ENCODE measurements at places on chromosomes 5 and 9.

GRCh38 chr5:65862384-65862783, 64.0 kb upstream of the ERBIN start:
- no peak for DNase-seq

DNA sequence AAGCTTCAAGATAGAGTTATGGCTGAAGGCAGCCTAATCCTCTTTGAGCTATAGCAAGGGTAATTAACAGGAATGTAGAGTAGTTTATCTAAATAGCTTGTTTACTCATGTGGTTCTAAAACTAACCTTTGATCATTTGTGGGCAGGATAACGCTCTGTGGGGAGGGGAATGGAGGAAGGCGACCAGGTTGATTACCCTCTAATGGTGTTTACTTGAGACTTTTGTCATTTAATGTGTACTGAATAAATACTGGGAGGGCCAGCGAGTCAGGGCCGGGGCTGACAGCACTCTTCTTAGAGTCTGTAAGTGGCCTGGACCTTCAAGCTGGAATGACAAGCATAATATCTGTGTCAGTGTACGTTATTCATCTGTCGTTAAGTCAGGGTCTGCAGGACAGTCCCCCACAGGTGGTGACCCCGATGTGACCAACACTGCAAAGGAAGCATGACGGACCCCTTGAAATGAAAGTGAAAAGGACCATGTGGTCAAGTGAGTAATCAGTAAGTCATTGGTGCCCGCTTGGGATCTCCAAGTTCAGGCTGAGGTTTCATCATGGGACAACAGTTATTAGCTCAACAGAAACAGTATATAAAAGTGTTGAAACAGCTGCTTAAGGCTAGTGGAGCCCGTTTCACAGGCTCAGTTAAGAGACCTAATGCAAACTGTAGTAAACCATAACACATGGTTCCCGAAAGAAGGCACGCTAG, 162.6 kb downstream of the CPLANE1 start:
- DNase-seq: no peak

DNA sequence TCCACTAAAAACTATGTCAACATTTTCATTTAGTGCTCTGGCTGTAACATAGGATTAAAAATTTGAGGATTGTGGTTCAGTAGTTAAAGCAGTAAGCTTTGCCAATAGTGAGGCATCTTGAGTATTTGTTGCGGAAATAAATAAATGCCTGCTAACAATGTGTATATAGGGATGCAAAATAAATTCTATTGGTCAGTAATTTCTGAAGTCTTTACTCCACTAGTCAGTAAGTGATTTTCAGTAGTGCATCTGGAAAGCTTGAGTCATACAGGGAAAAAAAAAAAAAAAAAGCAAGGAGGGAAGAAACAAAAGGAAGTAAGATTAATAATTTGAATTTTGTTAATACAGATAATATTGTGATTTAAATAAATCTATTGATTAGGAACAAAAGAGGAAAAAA, 21.0 kb downstream of the NIPBL start:
- DNase-seq: no peak

- DNase-seq: no peak
Observed at GRCh38 chr5:135262364-135262763, 136.7 kb downstream of the MACROH2A1 start.

DNA sequence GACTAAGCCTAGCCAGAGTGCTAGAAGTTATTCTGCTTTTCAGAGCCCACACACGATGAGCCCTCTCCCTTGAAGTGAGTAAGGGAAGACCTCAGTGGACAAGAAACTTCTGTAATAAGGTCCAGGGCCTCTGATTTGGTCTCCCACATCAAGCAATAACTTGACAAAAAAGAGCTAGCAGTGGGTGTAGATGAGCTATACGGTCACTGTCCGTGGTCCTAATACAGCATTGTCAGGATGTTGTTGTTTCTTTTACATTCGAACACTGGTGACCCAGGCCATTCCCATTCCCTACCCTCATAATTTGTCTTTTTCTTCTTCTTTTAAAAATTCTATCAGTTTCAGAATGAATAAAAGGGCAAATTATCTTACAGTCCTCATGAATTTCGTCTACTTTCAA, 5.2 kb downstream of the PCSK1 start:
- no peak for DNase-seq

GRCh38 chr5:107551088-107551487, 119.6 kb downstream of the EFNA5 start:
- DNase-seq: no peak

DNA sequence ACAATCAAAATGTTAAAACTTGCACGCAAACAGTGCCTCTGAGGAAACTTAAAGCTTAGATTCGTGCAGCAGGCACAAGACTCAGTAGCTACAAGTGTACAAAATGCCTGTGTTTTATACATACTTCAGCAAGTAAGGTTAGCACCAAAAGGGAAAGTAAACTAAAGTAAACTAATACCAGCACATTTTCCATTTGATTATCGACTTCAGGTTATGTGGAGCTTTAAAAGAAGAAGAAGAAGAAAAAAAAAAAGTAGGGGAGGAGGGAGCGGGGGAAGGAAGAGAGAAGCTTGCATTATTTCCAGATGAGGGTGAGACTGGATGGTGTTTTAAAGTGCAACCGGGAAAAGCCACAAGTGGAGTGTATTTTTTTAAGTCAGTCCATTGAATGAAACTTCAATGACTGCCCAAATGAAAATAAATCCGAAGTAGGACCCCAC, 596 bp upstream of the ADAMTS6 start:
- no peak for DNase-seq

DNA sequence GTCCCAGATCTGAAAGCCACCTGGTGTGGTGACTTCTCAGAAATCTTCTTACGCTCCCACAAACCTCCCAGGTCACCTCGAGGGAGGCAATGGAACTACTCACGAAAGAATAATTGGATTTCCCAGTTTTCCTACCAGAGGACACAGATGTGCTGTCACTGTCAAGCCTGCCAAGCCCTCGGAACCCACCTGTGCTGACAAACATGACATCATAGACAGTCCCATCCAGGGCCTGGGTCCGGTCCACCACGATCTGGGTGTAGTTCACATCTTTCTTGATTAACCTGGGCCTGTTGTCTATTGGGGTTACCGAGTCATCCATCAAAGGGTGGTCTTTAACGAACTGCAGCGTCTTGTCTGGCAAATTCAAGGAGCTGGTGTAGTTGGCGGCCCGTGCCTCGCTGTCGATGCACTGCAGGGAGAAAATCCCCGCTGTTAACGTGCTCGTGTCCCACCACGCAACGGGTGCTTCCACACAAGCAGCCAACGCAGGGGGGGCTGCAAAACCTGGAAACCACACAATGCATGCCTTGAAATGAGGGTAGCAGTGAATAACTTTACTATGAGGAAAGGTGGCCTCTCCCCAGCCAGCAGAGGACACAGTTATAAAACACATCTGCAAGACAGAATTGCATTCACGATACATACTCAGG, 69.0 kb downstream of the SECISBP2 start:
- DNase-seq: no peak

Data from stimulated activated CD8-positive, alpha-beta memory T cell treated with anti-CD3 and anti-CD28 coated beads, Interleukin-15, amount 100 ng/mL, for 48 hours (primary cell).